Stimulated activated CD4-positive, alpha-beta T cell treated with anti-CD3 and anti-CD28 coated beads, Interleukin-1b, Interleukin-23, amount 100 ng/mL, for 4 hours (primary cell): ENCODE measurements at places on chromosomes 16 and 17.

DNA sequence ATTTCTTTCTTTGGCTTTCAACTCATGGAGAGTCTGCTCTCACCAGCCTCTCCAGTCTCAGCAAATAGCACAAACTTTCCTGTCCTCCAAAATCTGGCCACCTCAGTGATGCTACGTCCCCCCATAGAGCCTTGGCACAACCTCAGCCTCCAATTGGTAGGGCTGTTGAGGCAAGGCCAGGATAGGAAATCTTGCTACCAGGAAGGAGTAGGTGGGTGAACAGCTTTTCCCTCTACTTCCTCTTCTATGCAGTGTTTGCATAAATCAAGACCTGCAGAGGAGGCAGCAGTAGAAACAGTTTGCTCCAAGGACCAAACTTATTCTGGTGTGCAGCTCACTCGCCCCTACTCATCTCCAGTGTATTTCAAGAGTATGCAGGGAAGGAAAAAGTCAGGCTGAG lies 701 bp upstream of the DPEP2 start:
- DNase-seq, result no peak

- no peak for DNase-seq
Observed at GRCh38 chr17:64162554-64162953, 32.6 kb upstream of the ERN1 start.

GRCh38 chr17:74857191-74857590 lies 2.5 kb downstream of the GRIN2C start:
- no peak for DNase-seq

GRCh38 chr17:19409509-19409908 lies 1.5 kb upstream of the RNF112 start:
- no peak for DNase-seq

DNA sequence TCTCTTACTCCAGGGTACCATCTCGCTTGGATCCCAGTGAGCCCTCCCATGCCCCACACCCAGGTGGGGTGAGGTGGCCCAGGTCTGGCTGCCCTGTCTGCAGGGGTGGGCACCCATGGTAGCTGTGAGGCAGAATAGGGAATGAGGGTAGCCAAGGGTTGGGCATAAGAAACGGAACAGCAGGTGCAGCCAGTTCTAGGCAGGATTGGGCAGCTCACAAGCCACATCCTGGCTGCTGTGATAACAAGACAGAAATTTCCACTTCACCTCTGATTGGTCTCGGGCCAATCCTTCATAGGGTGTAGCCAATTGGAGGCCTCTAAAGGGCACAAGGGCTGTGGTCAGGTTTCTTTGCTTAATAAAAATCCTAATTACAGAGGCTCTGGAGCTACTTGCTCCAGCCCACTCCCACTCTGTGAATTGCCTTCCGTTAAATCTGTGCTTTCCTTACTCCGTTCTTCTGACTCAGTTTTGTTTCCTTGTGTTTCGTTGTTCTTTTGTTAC lies 1.5 kb upstream of the ARHGDIG start:
- DNase-seq, result no peak

GRCh38 chr16:10835281-10835931 lies 16.8 kb upstream of the TVP23A start:
- no peak for DNase-seq

GRCh38 chr16:7025616-7026190 lies 306.9 kb upstream of the RBFOX1 start:
- DNase-seq, result no peak

- no peak for DNase-seq
Observed at GRCh38 chr16:13436641-13437412, 483.1 kb upstream of the ERCC4 start.

GRCh38 chr17:32288615-32289014 lies 23.0 kb downstream of the RHBDL3 start:
- DNase-seq, result no peak

- no peak for DNase-seq
Observed at GRCh38 chr17:79145548-79145947, 70.9 kb downstream of the ENGASE start.

GRCh38 chr16:47234-47633 lies 6.2 kb downstream of the POLR3K start:
- DNase-seq, result no peak

- no peak for DNase-seq
Observed at GRCh38 chr16:15966836-15967546, 17.6 kb downstream of the ABCC1 start.

GRCh38 chr17:81254955-81255717 lies 16.0 kb downstream of the NDUFAF8 start:
- DNase-seq, result no peak

GRCh38 chr17:1919201-1919600 lies 89.4 kb downstream of the RPA1 start:
- no peak for DNase-seq

DNA sequence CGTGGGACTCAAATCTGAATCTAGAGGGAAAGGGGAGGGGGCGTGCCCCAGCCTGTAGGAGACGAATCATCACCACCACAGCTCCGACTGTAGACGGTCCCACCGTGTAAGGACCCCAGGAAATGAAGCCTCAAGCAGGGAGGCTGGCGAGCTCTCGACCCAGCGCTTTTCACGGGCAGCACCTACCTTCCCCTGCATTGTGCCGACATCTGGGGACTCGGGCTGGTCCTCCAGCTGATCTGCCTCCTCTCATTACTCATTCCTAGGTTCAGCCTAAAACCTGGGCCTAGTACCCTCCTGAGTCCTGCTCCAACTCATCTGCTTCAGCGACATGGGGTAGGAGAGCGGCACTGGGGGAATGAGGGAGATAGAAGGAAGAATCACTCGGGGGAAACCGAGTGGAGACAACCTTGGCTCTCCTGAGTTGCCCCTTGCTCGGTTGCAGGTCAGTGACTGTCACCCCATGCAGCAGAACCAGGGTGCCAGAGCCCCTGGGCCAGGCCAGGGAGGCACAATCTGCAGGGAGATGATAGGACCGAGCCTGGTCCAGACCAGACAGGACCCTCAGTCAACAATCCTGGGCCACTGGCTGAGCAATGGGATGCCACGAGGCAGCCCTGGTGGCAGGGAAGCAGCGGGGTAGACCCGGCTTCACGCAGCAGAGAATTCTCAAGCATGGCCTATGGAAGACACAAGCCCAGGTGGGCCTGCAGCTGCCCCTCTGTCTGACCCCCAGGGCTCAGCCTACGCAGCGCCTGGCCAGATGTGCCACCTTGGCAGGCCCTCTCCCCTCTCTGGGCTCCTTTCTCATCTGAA lies 833 bp upstream of the BCAR1 start:
- no peak for DNase-seq

GRCh38 chr17:11917415-11917814 lies 79.9 kb downstream of the ZNF18 start:
- no peak for DNase-seq

- DNase-seq, result no peak
Observed at GRCh38 chr17:57544401-57544800, 200.7 kb downstream of the CCDC182 start.

GRCh38 chr17:73628642-73629552 lies 15.3 kb downstream of the SDK2 start:
- DNase-seq, result no peak

DNA sequence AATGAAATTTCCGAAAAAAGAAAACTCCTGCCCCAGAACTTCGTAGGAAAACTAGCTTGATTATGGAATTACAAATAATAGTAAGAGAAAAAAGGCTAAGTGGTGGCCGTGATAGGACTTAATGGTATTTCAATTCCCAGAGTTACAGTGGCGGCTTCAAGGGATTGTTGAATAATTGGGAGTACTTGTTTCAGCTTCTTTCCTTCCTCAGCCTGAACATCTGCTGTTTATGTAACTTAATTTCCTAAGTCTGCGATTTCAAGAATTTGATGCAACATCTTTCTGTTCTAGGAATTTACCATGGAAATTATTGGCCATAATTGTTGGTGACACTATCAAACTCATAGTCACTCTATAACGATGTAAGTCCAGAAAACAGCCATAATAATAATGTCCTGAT lies 684 bp upstream of the APPBP2 start:
- DNase-seq, result no peak

DNA sequence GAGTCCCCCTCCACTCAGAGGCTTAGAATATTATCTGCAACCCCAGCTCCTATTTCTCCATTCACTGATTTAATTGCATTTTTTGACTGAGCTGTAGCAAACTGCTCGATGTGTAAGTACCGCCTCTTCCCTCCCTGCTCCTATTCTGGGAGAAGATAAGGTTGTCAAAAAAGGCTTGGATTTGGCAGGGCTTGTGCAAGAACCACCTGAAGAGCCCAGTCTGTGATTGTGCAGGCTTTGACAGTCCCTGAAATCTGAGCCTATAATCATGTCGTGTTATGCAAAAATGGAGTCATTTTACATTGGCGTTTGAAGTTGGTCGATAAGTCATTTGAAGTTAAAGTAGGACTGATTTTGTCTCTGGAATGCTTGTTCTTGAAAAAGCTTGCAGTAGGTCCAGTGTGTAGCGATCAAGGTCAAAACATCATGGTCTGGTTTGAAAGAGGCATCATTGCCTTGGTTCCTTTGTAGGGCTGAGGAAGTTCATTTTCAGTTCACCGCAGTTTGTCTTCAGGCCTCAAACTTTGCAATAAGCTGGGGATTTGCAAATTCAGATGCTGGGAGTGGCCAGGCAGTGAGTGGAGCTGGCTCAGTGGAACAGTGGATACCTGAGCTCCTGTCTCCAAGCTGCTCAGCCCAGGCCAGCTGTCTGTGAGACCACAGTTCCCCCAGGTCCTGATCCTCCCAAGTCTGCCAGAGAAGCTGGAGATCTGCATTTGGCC lies 68.8 kb downstream of the KATNIP start:
- no peak for DNase-seq

- DNase-seq, result no peak
Observed at GRCh38 chr16:12800817-12801216, 2.9 kb downstream of the CPPED1 start.

DNA sequence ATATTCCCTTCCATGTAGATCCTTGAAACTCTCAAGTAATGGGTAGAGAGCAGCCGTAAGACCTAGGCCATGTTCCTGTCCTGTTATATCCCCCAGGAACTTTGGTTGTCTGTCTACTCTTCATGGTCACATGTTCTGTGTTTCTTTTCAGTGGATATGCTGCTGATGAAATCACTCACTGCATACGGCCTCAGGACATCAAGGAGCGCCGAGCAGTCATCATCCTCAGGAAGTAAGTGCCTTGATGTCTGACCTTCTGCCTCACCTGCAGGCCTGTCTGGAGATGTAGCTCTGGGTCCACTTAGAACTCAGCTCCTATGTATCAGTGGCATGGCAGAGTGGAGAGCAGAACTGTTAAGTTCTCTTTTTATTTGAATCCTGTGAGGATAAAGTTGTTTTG lies 11.2 kb downstream of the ALKBH5 start:
- no peak for DNase-seq

- DNase-seq, result no peak
Observed at GRCh38 chr16:49929626-49930025, 73.7 kb upstream of the ZNF423 start.

DNA sequence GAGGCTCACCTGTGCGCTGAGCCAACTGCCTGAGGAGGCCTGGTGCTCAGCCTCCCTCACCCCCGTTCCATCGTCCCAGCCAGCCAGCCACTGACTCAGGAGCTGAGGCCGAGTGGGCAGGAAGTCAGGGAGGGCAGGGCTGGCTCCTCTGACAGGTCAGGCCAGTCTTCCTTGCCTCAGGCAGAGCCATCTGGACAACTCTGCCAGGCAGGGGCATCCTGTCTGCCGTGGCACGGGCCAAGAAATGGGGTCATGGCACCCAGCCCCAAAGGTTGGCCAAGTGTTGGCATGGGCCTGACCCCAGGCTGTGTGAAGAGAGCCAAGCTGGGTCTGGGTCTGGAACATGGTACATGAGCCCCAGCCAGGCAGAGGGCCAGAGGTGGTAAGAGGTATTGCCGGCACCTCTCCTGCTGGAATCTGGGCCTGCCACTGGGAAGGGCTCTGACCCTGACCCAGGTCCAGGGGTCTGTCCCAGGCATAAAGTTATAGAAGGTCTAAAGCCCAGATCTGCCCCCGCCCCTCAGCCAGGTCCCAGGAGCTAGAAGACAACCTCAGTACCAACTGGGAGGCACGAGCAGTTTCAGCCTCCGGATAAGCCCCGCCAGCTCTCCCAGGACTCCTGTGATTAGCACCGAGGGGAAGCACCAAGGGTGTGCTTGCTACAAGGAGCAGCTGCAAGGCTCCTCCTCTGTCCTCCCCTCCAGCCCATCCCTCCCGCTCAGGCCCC lies 2.5 kb upstream of the VASN start:
- no peak for DNase-seq

DNA sequence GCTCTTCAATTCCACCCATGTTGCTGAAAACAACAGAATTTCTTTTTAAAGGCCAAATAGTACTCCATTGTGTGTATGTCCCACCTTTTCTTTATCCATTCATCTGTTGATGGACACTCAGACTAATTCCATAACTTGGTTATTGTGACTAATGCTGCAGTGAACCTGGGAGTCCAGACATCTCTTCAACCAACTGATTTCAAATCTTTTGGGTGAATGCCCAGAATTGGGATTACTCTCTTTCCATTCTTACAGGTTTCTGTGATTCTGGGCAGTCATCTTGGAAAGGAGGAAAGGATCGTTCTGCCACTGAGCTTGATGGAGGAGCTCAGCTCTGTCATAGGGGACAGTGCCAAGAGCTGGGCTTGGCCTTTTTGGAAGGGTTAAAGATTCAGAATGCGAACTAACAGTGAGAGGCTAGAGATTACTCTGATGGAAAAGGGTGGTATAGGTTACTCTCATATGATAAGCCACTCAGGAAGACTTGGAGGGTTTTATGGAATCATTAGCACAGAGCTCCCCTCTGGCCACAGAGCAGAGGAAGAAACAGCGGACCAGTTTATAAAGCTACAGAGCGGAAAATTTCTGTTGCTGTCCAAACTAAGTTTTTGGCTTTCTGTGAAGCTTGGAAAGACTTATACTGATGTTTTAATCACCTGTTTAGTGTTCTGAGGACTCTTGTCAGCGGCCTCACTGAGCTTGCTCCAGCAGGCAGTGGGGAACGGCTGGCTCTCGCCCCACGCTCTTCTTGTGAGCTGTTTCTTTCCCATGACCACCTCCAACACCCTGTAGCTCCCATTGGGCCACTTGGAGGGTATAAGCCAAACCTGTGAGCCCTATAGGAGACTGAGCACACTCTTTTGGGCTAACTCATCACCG lies 48.3 kb downstream of the HIC1 start:
- DNase-seq, result no peak

- DNase-seq, result no peak
Observed at GRCh38 chr16:78523212-78523985, 423.9 kb downstream of the WWOX start.

DNA sequence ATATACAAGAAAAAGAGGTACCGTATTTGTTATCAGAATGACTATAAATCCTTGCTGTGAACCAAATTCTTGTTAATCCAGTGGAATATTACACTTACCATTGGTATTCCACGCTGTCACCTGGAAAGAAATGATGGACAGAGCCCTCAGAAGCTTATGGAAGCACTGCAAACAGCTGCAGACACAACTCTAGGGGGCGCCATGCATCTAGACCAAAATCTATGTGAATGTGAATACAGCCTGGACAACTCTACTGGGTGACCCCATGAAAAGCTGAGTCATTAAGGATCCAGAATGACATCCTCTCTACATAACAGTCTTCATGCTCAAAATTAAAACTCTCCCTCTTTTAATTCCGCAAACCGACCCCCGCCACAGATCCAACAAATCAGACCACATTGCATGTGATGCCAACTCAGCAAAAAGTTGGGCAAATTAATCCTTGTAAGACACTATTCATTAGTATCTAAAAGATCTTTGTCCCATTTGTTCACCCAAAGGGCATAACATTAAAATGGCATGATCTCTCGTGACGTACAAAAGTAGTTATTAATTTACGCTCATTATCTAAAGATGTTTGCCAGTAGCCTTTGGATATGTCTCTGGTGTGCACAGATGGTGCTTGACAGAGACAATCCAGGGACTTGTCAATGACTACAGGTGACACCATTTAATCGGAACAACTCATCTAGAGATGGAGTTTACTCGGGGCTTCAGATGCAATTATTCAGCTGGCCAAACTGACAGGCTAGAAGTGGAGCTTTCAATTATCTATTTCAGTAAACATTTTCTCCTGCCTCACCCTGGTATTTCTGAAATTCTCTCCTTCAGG lies 552.7 kb upstream of the PSMD7 start:
- no peak for DNase-seq
